ENCODE measurements at places on chromosomes 7 and 10.
A peak's percentile ranks its signal among the peaks of the same experiment; 100 is the strongest.

DNA sequence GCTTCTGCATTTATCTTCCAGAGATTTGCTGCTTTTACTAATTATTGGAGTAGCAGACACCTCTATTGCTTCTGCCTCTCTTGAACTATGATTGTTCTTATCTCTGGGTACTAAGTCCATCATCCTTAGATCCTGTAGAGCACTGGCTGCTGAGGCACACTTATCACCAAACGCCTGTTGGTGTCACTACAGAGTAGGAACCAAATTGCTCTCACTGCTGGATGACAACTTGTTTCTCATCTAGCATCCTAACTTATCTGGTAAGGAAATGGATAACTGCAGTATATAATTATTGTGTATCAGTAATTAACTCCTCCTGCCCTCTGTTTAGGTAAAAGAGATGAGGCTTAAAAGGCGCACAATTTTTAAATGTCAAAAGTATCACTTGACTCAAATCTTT, 1059.4 kb downstream of the NRG3 start:
- peak; percentile 8 for DNase-seq

DNA sequence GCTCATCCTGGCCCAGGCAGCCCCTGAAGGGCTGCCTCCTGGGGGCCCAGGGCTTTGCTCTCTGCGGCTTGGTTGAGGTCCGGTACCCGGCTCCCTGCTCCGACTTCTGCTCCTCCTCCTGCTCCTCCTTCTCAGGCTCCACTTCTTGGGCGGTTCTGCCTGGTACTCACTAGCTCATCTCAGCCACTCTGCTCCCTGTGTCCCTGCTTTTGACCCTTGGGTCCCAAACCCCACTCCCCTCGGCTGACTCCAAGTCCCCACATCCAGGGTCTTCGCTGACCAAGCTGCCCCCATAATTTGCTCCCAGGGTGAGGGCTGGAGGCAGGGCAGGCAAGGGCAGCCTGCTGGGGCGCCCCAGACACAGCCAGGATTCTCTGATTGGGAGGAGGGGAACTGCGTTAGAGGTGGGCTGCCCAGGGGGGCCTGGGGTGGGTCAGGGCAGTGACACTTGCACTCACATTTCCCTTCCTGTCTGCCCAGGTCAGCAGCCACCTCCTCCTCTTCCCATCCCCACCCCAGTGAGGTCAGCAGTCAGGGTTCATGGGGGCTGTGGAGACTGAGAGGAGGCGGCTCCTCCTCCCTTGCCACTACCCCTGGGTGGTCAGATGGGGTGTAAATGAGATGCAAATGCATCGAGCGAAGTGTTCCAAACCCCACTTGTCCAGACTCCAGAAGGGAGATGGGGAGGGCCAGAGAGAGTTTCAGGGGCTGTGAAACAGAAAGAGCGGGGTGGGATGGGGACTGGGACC, 2.2 kb downstream of the SMARCD3 start:
- DNase-seq: no peak

DNA sequence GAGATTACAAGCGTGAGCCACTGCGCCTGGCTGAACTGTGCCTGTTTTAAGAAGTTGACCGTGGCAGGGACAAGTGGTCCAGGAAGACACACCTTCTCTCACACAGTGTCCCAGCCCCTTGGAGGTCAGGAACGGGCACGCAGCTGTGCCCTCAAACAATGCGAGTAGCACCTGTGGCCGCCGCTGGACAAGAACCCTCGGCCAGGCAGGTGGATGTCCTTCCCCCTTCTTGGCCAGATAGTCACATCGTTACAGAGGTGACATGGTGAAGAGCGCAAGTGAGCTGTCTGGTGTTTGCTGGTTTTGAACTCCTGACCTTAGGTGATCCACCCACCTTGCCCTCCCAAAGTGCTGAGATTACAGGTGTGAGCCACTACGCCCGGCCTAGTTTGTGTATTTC, 8.8 kb downstream of the ZFAND2A start:
- no peak for DNase-seq

DNA sequence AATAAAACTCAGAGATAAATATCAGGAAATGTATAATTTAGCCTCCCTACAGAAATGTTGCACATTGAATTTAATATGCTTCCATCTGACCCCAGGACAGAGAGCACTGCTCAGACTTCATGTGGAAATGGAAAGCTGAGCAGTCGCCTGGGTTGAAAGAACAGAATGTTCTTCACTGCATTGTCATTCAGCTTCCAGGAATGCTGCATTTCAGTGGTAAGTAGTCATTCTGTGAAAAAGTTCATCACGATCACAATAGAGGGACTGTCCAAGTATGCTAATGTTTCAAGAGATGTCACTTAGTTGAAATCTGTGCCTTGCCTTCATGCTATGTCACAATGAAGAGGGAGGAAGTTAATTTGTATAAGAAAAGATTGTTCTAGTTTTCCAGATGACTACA, 147.3 kb downstream of the NRCAM start:
- no peak for DNase-seq

GRCh38 chr7:22663357-22663718, 63.7 kb upstream of the IL6 start:
- DNase-seq: no peak

GRCh38 chr7:139876622-139877283, 47.7 kb downstream of the TBXAS1 start:
- DNase-seq: no peak

- no peak for DNase-seq
Measured at GRCh38 chr10:35208949-35209613, 82.4 kb downstream of the CREM start.

- DNase-seq: no peak
Measured at GRCh38 chr7:70612811-70613210, 519.1 kb upstream of the GALNT17 start.

- DNase-seq: no peak
Measured at GRCh38 chr10:93799155-93799708, 41.5 kb downstream of the LGI1 start.

GRCh38 chr10:47067949-47068940, 157.0 kb downstream of the PTPN20 start:
- DNase-seq: no peak

- no peak for DNase-seq
Measured at GRCh38 chr10:74956555-74957111, 130.2 kb downstream of the KAT6B start.

DNA sequence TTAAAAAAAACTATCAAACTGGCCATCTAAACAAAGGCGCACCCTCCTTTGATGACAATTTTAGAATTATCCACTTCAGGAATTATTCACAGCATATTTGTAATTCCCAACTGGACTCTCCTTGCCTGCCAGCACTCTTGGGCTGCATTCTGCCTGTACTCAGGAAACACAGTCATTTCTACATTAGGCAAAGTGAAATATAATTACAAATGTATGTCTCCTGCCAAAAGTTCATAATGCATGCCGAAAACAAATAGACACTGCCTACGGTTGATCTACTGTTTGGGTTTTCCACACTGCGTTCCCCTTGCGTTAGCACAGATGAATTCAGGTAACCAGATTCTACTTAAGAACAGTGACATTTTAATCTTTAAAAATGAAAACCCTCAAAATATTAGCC, 1.9 kb downstream of the HGF start:
- no peak for DNase-seq

DNA sequence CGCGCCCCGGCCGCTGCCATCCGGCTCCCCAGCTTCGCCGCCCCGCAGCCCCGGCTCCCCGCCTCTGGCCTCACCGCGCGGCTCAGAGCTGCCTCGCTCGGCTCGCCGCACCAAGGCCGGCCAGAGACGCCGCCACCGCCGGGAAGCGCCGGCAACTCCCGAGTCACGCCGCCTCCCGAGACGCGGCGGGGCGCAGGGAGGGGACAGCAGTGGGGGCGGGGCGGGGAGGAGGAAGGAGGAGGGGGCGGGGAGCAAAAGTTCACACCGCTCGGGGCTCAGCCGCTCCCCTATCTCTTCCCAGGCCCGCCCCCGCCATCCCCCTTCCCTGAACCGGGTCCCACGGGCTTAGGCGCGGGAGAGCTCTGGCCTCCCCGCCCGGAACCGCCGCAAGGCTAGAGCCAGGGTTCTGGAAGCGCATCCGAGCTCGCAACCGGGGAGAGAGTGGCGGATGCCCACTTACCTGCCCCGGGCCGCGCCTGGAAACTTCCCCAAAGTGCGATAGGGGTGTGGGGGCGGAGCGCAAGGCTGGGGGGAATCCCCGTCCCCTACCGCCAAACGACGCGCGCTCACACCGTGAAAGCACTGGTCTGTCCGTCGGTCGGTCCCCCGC, 1.0 kb downstream of the CHST15 start:
- DNase-seq: no peak

- no peak for DNase-seq
Measured at GRCh38 chr10:97719602-97720001, 6.1 kb downstream of the MARVELD1 start.

- no peak for DNase-seq
Measured at GRCh38 chr7:47803025-47803424, 145.2 kb downstream of the PKD1L1 start.

DNA sequence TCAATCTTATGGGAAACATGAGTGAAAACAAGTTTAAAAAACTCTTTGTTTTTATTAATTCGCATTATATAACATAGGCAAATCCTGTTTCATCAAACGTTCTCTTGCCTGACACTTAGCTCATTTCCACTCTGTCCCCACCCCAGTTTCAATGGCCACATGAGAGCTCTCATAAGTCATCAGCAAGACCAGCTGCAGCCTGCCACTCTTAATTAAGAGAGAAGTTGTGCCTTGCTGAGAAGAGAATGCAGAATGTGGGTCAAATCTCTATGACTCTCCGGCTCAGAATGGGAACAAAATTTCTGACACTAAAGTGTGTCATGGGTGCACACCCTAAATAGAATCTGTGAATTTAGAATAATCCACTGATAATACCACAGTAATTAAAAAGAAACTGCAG, 39.6 kb downstream of the ASAH2 start:
- DNase-seq: no peak

DNA sequence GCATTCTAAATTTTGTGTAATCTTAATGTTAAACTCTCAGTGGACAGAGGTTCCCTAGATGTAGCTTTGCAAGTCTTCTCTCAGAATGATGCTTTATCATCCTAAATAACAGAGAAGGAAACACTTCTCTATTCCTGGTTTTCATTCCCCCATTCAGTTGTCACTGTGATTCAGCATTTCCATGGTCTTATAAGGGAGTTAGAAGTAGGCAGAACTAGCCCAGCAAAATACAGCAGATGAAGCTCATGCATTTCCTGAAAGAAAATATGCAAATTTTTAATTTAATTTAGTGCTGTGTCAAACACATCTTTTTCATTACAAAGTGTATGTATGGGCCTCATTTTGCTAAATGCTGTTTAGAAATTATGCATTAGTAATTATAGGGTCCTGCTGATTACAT, 70.1 kb downstream of the ITPRID1 start:
- DNase-seq: no peak

- DNase-seq: peak; percentile 6
Measured at GRCh38 chr7:69780379-69780778, 182.1 kb downstream of the AUTS2 start.
